ENCODE measurements at places on chromosomes 3 and 15. TPM values are rescaled to one million over a fixed set of nuclear protein-coding genes. Genes with fewer than 3 reads are reported as not detected.

CAND2 gene
- total RNA-seq, result 13.2 TPM

TGM4 gene
- total RNA-seq, result 0.33 TPM

GRCh38 chr15:74375303-74375693 lies 7.9 kb upstream of the CYP11A1 start:
- peak; percentile 86 for DNase-seq

GRCh38 chr3:128489927-128490649 lies 2.9 kb downstream of the GATA2 start:
- DNase-seq, result no peak

GRCh38 chr15:78680431-78681075 lies 39.5 kb upstream of the CHRNB4 start:
- no peak for DNase-seq

DNA sequence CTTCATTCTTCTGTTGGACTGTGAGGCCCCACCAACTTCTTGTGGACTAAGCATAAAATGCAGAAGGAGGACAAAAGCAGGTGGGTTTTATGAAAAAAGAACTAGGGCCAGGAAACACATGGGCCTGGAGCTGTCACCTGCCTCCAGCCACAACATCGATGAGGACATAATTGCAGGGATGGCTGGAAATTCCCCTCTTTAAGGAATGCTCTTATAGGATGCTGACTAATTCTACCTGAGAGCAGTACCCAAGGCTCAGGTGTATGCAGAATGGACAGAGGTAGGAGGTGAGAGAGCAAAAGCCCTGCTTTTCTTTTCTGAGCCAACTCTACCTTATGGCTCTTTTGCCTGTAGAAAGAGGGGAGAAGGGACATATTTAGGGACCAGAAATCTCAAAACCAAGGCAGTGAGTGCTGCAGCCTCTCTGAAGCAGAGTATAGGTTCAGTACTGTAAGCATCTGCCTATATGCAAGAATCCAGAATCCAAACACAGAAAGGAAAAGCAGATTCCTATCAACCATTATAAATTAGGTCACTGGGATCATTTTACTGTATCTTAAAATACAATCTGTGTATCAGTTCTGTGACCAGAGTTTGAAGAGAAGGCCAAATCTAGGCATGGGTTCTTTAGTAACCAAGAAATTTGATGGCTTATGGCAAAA lies 205.3 kb upstream of the WNT5A start:
- no peak for DNase-seq

GRCh38 chr3:23219117-23219516 lies 16.0 kb downstream of the UBE2E2 start:
- no peak for DNase-seq

DNA sequence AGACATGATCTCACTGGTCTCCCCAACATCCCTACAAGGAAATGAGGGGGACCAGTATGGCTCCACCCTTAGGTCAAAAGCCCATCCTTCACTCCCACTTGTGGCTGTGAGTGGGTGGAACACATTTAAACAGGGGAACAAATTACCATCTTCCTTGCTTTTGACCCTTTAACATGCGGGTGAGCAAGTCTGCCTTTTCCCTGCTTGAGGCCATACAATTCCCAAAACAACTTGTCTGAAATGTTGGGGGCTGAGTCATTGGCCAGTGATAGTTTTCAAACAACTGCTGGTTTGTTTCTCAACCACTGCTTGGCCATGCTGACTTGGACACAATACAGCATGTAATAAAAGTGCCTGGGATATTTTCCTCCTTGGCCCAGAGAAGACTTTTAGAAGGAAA lies 39.6 kb downstream of the COL8A1 start:
- DNase-seq, result no peak

GRCh38 chr3:194657439-194657838 lies 14.6 kb downstream of the LSG1 start:
- DNase-seq, result no peak

DNA sequence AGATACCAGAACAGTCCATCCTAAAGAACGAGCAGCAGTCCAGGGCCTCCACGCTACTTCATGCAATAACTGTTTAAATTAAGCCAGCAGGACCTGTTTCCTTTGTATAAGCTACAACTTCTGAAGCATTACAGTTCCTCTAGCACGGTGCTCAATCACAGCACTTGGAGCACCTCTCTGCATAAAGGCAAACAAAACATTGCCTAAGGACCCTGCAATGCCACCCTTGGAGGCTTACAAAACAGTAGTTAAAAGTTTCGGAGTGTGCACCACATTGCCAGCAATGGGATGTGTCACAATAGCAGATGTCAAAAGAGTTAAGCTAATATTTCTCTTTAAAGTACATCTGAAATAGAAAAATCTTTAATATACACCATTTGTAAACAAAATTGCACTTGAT lies 2.6 kb upstream of the VPS39 start:
- DNase-seq, result peak; percentile 60

DNA sequence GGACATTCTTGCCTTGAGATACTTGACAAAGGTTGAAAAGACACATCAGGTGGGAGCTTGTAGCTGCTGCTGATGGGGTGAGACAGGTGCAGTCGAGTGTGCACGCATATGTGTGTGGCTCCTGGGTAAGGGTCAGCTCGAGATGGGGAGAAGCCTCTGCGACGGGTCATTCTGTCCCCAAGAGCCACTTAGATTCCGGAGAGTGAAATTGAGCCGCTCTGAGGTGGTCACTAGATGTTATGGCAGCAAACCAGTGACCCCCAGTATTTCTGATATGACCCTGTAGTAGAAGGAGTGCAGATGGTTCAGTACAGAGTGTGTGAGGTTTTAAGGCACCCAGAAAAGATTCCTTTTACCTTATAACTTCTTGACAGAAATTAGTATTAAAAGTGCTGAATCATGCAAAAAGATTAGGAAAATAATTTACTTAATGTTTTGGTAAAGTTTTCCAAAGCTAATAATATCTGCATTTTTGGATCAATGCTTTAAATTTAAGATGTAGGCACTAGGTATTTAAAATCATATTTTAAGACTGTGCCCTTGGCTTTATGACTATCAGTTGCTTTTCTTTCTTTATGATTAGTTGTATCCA lies 241.9 kb upstream of the TOPAZ1 start:
- no peak for DNase-seq

- DNase-seq, result no peak
These were observed 248.9 kb downstream of the NAALADL2 start for GRCh38 chr3:175107995-175108394.

- DNase-seq, result no peak
These were observed 1.4 kb downstream of the TMEM43 start for GRCh38 chr3:14126017-14126886.

DNA sequence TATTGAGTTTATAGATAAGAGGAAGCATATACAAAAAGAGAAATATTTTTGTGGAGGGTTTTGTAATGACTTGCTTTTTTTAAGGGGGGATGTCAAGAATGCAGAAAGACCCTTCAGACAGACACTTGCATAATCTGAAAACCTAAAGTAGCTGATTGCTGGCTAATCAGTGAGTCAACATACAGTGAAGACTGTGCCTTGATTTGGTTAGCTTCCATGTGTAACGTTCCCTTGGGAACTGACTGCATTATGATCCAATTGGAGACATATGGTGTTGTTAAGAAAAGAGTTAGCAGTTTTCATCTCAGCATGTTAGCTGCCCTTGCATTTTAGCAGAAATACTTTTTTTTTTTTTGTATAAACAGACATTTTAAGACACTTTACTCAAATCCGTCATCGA lies 483.2 kb downstream of the RBMS3 start:
- no peak for DNase-seq

DNA sequence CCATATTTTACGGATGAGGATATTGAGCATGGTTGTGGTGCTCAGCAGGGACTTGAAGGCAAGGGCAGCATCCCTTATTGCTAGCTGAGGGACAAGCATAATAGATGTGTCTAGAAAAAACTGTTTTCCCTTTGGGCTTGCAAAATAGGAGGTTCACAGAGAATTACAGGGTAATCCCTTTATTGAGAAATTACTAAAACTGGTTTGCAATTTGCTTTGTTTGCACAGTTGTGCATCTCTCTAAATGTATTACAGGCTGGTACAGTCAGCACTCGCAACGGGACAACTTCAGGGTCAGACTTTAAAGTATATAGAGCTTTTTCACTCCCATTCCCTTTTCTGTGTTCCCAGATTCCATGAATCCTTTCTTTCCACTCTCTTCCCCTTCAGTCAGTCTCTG lies 51.3 kb downstream of the SUCNR1 start:
- DNase-seq, result no peak

Measured in thyroid gland (tissue), 4 donors.